ENCODE measurements at places on chromosomes 7 and 10.
A peak's percentile ranks its signal among the peaks of the same experiment; 100 is the strongest.

DNA sequence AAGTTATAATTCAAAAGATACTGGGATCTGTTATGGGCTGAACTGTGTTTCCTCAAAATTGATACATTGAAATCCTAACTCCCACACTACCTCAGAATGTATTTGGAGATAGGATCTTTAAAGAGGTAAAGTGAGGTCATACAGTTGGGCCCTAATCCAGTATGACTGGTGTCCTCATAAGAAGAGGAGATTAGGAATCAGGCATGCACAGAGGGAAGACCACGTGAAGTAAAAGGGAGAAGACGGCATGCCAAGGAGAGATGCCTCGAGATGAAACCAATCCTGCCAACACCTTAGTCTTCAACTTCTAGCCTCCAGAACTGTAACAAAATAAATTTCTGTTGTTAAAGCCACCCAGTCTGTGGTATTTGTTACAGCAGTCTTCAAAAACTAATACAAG, 5.9 kb upstream of the CFAP69 start:
- DNase-seq, result no peak

GRCh38 chr10:64648915-64649314, 1127.7 kb downstream of the REEP3 start:
- no peak for DNase-seq

DNA sequence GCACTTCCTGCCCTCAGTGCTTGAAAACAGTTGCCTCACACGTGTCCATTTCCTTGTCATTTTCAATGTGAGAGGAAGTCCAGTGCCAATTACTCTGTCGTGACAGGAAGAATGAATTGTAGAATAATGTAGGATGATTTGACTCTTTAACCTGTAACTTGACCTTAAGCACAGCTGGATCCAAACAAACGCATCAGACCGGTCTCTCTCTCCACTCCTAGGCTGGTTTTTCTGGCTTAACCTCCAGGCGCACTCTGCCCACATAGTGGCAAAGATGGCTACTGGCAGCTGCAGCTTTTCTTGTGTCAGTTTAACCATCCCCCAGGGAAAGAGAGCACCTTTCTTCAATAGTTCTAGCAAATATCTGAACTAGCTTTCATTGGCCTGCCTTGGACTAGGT, 29.4 kb upstream of the PNLIPRP3 start:
- DNase-seq, result no peak

GRCh38 chr7:130476297-130477150, 15.4 kb upstream of the MEST start:
- no peak for DNase-seq

DNA sequence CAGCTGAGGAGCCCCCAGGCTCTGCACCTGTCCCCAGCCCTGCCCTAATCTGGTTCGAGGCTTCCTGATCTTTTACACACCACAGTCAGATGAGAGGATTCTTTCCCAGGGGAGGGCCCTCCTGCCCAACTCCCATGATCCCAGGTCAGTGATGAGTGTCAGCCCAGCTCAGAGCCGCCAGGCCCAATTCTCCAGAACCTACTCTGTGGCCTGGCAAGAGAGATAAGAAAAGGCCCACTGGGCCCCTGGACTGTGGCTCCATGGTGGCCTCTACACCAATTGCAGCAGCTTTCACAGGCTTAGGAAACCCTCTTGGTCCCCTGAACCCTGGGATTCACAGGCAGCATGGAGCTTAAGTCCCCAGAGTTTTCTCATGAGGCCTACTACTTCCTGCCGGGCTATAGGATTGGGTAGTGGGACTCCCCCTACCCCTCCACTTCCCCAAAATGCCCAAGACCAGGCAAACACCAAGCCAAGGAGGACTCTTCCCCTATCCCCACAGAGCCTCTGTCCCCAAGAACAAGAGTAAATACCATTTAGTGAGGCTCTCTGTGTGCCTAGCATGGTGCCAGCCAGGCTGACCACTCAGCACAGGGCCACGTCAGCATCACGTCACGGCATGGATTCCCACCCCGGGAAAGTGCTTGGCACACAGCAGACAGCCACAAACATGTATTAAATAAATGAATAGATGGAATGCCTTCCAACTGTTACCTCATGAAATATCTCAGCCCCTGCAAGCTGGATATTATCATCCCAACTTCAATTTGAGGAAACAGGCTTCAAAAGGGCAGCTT, 100.0 kb downstream of the GRID1 start:
- no peak for DNase-seq

DNA sequence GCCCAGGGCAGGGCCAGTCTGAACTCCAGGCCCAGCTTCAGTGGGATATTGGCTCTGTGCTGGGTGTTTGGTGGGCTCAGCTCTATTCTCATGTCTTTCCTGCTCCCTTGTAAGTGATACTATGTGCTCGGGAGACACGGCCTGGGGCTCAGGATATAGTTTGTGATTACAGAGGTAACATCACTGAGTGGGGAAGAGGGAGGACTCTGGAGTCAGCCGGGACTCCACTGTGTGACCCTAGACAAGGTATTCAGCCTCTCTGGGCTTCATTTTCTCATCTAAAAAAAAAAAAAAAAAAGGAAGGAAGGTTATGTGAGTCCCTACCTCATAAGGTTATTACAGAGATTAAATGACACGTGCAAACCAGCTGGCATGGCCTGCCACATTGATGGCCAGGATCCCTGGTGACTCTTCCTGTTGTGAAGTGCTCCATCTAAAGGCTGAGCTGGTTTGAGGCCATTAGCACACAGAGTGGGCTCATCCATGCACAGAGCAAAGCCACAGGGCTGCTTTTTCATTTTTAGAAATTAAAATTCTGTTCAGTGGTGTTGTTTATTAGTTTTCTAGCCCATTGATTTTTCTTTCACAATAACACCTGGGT, 15.7 kb downstream of the SLC13A4 start:
- no peak for DNase-seq

- DNase-seq, result no peak
These were observed 33.7 kb downstream of the DDC start for GRCh38 chr7:50531401-50531911.

- no peak for DNase-seq
These were observed 827.8 kb upstream of the ZWINT start for GRCh38 chr10:57188846-57189245.

GRCh38 chr7:75986147-75986781, 8.1 kb downstream of the TMEM120A start:
- no peak for DNase-seq

DNA sequence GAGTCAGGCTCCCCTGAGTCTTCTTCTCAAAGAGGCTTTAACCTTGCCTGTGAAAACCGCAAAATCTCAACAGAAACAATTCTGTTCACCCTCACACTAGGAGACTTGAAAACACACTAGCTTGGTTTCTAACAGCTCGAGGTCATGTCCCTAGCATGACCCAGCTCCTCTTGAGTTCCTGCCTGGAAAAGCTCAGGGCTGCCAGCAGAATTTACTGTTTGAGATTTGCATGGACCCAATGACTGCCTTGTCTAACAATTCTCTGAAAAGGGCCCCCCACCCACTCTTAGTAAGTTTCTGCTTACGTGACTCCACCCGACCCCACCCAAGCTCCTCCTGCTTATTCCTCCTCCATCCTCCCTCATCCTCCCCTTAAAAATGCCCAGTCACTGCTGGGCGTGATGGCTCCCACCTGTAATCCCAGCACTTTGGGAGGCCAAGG, 85.1 kb upstream of the KMT2C start:
- DNase-seq, result no peak

- no peak for DNase-seq
These were observed 209.9 kb downstream of the SEMA3E start for GRCh38 chr7:83439026-83439425.

- no peak for DNase-seq
These were observed 61.2 kb upstream of the ANTXRL start for GRCh38 chr10:46225597-46225996.

- DNase-seq, result no peak
These were observed 275.9 kb upstream of the SHH start for GRCh38 chr7:156088115-156088514.

DNA sequence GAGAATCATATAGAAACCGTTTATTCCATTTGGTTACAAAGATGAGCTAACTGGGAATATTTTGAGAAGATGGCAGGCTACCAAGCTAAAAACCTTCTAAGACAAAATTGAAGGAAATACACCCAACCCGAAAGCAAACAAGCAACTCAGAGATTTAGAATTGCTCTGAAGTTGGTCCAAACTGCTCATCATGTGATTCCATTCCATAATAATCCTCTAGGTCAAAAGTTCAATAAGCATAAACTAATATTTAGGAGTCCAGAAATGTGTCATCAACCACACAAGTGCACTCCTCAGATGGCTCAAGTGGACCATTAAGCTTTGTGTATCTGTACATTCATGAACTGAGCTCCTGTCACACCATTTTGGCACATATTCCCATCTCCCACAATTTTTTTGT, 28.7 kb downstream of the DGKI start:
- peak; percentile 15 for DNase-seq

Measured in AG04450 (cell line).